Spinal cord (tissue), 10 donors: ENCODE measurements at places on chromosomes 2 and 18. TPM values are rescaled to one million over a fixed set of nuclear protein-coding genes. Genes with fewer than 3 reads are reported as not detected.

Gene CCNYL1
- total RNA-seq: 14.4 TPM

Gene TTN
- total RNA-seq: 2.6 TPM

Gene ACVR1C
- 0.61 TPM for total RNA-seq

Gene HRH4
- 0.06 TPM for total RNA-seq

Gene SIX3
- 0.28 TPM for total RNA-seq

Gene OXER1
- 1.1 TPM for total RNA-seq

Gene COL3A1
- 3,051 TPM for total RNA-seq

Gene ST3GAL5
- 97.1 TPM for total RNA-seq

Gene ANO7
- 1.5 TPM for total RNA-seq

Gene ZNF2
- 6.7 TPM for total RNA-seq

Gene TOGARAM2
- total RNA-seq: 7.9 TPM

Gene KCMF1
- 49.0 TPM for total RNA-seq

Gene CDH19
- total RNA-seq: 10.9 TPM
